ENCODE measurements at places on chromosomes 13 and 19. TPM values are rescaled to one million over a fixed set of nuclear protein-coding genes. Genes with fewer than 3 reads are reported as not detected.
A peak's percentile ranks its signal among the peaks of the same experiment; 100 is the strongest.

DNA sequence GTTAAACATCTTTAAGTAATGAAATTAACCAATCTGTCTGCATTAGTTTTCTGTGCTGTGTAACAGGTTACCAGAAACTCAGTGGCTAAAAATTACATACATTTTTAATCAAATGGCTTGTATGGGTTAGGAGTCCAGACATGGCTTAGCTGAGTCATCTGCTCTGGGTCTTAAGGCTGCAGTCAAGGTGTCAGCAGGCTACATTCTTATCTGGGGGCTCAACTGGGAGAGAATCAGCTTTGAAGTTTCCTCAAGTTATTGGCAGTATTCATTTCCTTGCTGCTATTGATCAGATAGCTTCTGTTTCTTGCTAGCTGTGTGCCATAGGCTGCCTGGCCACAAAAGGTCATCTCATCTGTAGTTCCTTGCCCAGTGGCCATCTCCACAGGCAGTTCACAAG is 1163.0 kb downstream of the DIAPH3 start:
- DNase-seq = no peak

GRCh38 chr19:18713550-18714117 is 30.2 kb downstream of the CRTC1 start:
- DNase-seq = no peak

DNA sequence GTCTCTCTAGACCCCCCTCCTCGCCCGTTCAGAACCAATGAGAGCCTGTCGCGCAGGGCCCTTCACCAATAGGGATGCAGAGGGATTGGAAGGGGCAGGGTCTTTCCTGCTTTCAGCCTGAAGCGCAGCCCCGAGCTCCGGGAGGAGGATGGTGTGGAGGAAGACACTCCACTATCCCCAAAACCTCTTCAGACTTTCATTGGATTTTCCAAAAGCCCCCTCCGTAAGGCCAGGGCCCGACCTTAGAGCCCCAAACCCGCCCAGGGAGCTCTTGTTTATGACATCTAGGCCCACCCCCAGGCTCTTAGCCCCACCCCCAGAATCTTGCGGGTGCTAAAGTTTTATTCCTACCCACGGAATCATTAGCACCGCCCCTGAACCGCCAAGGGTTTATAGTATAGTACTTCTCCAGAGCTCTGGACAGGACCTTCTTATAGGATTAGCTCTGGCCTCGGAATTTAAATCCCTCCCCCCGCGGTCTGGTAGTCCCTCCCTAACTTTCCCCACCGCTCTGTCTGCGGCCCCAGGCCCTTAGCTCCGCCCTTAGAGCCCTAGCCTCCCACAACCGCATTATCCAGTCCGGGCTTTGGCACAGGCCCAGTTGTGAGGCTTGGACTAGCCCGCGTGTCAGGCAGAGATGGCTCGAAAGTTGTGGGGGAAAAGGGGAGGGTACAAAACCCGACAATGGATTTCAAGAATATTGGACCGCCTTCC is 6.6 kb upstream of the EML2 start:
- peak; percentile 78 for DNase-seq

- no peak for DNase-seq
Measured at GRCh38 chr13:28684257-28684656, 25.3 kb downstream of the POMP start.

GRCh38 chr19:54724644-54725043 is 402 bp downstream of the KIR3DL3 start:
- DNase-seq = no peak

DCAF15 gene
- 64.6 TPM for total RNA-seq

MAB21L1 gene
- total RNA-seq = not detected

CD37 gene
- 116 TPM for total RNA-seq
